ENCODE measurements at places on chromosomes 2 and 18. TPM values are rescaled to one million over a fixed set of nuclear protein-coding genes. Genes with fewer than 3 reads are reported as not detected.

DNA sequence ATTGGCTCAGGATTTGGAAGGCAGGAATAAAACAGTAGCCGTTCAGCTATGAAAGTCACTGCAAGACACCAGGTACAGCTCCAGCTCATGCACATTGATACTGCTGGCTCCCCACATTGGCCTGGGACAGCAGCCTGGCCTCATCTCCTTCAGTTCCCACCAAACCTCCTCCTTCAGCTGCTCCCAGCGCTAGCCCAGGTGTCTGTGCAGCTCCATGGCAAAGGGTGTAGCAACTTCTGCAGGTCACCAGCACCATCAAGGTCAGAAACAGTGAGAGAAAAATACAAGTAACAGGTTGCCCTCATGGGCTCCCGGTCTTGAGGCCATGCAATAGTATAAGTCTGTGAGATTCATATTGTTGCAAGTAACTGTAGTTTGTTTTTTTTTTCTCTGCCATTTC is 216.7 kb upstream of the CTAGE1 start:
- no peak for DNase-seq

Gene POTEJ
- not detected for total RNA-seq

Gene GBX2
- total RNA-seq: not detected

DNA sequence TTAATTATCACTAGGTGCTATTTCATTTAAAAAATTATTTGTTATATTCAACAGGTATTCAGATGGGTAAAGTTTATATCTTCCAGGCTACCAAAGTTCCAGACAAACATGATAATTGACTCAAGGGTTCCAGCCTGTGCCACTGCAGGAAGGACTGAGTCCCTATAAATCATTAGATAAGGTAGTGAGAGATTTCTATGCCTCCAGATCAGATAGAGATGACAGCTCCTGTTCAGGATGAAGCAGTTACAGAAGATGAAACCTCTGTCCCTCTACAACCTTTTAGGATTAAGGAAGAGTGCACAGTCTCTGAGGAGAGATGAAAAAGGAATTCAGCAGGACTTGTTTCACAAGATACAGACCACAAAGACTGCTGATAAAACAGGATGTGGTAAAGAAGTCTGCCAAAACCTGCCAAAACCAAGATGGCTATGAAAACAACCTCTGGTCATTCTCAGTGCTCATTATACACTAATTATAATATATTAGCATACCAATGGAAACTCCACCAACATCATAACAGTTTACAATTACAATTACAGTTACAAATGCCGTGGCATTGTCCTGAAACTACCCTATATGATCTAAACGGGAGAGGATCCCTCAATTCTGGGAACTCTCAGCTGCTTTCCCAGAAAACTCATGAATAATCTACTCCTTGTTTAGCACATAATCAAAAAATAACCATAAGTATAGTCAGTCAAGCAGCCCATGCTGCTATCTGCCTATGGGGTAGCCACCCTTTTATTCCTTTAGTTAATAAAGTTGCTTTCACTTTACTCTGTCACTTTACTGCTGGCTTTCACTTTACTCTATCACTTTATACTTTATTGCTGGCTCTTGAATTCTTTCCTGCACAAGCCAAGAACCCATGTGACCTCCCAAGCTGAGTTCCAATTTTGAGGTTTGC is 288.5 kb downstream of the PDE11A start:
- DNase-seq: no peak

Gene MTIF2
- total RNA-seq: 19.9 TPM

GRCh38 chr18:59923539-59924196 is 23.9 kb downstream of the PMAIP1 start:
- DNase-seq: no peak

- DNase-seq: no peak
These were observed 118.3 kb upstream of the DOK6 start for GRCh38 chr18:69282371-69282770.

DNA sequence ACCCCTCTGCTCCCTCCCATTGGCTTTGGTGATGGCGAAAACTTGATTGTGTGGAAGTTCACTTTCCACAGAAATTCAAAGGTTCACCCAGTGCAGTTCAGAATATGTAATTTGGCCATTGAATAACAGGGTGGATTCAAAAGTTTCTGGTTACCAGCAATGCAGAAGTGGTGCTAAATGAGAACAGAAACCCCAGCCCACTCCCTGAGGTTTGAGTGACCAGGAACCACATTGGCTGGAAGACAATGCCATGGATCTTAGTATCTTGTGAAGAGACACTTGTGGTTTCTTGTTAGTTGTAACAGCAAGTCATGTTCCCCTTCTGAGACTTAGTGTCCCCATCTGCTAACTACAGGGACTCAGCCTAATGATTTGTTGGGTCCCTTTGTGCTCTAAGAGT is 49.8 kb downstream of the QPCT start:
- DNase-seq: no peak
